Fibroblast of skin of left quadriceps (primary cell): ENCODE measurements at places on chromosomes 2 and 18.

DNA sequence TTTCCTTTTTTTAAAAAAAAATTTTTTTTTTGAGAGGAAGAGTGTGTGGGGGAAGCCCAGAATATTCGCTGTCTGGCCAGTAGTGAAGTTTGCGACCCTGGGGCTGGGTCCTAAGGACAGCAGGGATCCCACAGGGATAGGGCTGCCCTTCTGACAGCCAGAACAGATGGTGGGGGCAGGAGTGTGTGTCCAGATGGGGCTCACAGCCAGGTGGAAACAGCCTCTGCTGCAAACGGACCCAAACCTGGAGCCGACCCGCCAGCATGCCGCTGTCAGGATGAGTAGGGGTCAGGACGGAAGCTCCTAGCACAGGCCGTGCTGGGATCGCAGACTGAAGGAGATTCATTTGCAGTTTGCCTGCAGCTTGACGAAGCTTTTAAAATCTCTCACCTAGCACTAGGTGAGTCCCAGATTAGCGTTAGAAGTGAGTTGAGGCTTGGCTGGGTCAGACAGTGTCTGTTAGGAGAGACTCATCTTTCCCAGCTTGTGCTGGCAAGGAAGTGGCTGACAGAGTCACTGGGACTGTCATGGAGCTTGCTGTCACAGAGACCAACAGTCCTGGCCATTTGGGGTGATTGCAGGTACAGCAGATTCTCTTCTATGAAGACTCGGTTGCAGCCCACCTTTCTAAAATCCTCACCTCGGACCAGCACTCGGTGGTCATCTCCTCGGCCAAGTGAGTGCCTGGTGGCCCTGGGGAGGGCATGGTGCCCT lies 93.4 kb downstream of the DGKD start:
- DNase-seq, result no peak

- DNase-seq, result no peak
Measured at GRCh38 chr2:98772536-98772935, 41.6 kb upstream of the MGAT4A start.

GRCh38 chr2:126836761-126837679 lies 61.7 kb upstream of the TEX51 start:
- DNase-seq, result no peak

DNA sequence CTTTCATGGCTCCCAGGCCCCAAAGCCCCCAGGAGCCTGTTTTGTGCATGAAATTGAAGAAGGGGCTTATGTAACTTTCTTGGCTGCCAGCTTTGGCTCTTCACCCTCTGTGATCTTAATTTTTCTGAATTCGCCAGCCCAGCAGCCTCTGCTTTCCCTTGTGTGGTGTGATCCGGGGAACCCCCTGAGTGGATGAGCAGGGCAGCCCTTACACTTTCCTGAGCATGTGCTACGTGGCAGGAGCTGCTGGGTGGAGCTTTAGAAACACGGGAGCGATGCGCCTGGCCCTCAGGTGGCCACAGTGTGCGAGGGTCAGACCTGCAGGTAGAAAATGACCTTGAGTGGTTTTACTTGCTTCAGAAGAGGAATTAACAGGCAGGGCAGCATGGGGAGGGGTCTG lies 76.4 kb upstream of the MCFD2 start:
- no peak for DNase-seq

DNA sequence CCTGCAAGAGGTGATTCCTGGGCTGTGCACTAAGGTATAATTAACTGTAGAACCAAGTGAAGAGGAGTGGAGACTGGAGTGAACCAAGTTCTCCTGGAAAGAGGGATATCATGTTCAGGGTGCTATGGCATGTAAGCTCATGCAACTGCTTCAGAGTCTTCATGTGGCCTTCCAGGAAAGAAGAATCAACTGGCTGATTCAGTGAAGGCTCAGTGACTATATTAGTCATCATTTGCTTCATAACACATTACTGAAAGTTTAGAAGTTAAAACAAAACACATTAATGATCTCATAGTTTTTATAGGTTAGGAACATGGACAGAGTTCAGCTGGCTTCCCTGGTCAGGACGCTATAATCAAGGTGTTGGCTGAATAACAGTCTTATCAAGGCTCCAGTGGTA lies 1200.8 kb upstream of the GYPC start:
- DNase-seq, result no peak

DNA sequence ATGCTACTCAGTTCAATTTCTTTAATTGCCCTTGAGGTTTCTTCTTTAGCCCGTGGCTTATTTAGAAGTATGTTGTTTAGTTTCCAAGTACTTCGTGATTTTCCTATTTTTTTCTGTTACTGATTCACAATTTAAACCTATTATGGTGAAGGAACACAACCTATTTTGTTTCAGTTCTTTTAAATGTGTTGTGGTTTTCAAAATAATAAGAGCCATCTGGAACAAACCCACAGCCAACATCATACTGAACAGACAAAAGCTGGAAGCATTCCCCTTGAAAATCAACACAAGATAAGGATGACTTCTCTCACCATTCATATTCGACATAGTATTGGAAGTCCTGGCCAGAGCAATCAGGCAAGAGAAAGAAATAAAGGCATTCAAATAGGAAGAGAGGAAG lies 155.2 kb downstream of the GALNT1 start:
- DNase-seq, result peak; percentile 33

- DNase-seq, result no peak
Measured at GRCh38 chr2:11410101-11410500, 55.9 kb downstream of the E2F6 start.

DNA sequence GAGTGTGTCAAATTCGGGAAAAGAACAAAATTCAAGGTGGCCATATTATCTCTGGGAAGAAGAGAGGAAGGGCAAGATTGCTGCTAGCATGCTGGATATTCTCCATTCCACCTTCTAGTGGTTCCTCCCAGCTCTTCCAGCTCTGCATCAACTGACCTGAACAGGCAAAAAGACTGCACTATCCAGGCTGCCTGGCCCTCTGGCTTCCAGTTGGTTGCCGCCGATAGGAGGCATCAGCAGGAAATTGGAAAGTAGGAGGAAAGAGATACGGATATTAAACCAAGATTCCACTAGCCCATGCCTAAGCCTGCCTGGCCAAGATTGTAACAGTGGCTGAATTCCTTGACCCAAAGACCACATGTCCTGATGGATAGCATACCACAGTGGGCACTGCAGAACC lies 1.7 kb upstream of the RTTN start:
- no peak for DNase-seq

- DNase-seq, result no peak
Measured at GRCh38 chr2:23347471-23348092, 37.4 kb upstream of the KLHL29 start.

DNA sequence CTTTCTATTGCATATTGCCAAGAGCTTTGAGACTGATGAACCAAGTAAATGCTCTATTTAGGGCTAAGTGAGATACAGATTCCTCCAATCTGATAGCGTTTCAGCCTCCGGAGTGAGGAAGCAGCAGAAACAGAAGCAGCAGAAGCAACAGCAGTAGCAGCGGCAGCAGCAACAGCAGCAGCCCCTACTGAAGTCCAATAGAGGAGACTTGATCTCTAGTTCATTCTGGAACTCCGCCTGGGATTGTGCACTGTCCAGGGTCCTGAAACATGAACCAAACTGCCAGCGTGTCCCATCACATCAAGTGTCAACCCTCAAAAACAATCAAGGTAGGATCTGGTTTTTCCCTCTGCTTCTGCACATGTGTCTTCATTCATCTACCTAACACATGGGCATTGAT lies at the start of gene DPP10:
TSS of gene DPP10 (plus strand) at position 132 of the 400 bp plus-strand sequence.
- DNase-seq, result no peak

GRCh38 chr2:75870651-75871137 lies 160.0 kb upstream of the GCFC2 start:
- DNase-seq, result no peak

- no peak for DNase-seq
Measured at GRCh38 chr2:152627351-152627957, 89.8 kb downstream of the PRPF40A start.

DNA sequence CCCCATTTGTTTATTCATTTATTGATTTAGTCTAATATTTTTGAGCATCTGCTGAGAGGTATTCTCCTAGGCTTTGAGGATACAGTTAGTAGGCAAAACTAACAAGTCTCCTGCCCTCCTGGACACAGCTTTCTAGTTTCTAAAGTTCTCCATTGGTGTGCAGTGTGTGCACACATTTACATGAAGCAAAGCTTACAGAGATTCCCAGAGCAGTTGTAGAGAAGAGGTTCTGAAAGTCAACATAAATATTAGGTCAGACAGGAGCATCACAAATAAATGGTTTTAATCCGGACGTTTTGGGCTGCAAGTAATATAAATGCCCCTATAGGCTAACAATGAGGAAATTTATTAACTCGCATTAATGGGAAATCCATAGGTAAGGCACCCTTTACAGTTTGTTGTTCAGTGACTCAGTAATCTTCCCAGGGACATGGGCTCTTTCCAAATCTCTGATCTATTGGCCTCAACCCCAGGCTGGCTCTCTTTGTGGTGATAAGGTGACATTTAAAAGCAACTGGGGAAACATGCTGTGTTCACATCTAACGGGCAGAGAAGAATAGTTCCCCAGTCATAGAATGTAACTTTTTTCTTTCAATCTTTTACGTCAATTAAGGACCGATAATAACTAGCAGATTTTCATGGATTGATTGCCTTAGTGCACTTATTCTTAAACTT lies 407.2 kb downstream of the PTPRM start:
- DNase-seq, result no peak

DNA sequence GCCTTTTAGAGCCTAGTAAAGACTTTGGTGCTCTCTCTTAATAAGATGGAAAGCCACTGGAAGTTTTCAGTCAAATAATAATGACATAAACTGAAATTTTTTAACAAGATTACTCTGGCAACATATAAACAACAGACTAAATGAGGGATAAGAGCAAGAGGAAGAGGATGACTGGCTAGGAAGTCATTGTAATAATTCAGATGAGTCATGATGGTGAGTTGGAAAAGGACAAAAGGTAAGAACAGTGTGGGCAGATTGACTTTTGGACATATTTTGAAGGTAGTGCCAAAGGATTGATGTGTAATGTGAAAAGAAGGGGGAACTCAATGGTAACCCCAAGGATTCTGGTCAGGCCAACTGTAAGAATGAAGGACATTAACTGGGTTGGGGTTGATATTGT lies 310.3 kb downstream of the NOL4 start:
- DNase-seq, result no peak

DNA sequence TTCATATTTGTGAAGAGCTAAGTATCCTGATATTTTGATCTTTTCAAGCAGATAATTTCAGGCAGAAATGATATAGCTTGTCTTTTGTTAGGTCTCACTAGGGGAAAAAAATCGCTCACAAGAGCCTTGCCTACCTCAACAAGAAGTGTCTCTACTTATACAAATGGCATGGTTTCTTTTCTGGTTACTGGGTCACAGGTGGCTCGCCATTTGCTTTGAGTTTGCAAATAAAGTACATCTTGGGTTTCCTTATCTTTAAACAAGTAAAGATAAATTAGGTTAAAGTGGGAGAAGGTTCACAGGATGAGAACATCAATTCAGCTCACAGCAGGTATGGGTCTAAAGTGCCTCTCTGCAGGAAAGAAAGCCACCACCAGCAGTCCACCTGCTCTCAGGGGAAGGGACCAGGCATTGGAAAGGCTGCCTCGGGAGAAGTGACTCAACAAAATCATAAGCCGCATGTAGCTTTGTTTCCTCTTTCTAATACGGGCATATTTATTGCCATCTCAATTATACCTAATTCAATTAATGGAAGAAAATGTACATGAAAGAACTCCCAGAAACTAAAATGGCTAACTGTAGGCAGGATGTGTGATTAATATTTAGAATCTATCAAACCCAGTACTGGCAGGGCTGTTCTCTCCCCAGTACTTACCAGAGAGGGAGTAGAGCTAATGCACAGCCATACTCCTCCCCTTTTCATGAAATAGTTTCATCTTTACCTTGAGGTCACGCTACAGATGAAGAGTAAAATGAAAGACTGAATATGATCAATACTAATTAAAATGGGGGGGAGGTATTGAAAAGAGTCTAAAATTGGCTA lies 28.3 kb downstream of the CDC42EP3 start:
- DNase-seq, result no peak

GRCh38 chr18:62372156-62372555 lies 47.0 kb downstream of the TNFRSF11A start:
- no peak for DNase-seq

- no peak for DNase-seq
Measured at GRCh38 chr2:609449-609848, 67.8 kb downstream of the TMEM18 start.

GRCh38 chr2:10144771-10145518 lies 22.4 kb downstream of the RRM2 start:
- no peak for DNase-seq

- DNase-seq, result no peak
Measured at GRCh38 chr2:40457366-40457765, 5.5 kb upstream of the SLC8A1 start.

DNA sequence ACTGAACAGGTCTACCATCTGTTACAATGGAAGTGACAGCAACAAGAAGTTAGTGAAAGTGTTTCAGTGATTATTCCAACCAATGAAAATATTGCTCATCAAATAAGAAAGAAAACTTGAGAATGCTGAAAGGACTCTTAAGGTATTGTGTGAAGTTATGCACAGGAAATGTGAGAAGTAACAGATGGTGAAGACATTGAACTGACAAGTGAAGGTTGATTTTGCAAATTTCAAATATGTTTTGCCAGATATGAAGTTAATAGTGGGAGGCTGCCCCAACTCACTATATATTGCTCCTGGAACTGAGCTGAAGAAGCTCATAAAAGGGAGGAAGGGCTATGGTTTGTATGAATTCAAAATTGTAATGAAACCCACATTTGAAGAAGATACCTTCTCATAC lies 97.5 kb downstream of the PHLPP1 start:
- DNase-seq, result no peak

DNA sequence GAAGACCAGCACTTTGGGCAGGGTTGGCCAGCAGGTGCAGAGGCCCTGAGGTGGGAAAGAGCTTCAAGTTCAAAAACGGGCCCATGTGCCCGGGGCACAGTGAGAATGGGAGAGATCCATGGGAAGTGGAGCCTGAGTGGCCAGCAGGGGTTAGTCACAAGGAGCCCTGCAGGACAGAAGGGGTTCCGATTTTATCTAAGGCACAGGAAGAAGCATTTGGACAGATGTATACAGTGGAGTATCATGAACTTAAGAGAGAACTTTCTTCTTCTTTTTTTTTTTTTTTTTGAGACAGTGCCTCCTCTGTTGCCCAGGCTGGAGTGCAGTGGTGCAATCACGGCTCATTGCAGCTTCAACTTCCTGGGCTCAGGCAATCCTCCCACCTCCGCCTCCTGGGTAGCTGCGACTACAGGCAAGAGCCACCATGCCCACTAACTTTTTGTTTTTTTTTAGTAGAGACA lies 24.0 kb downstream of the WIPF1 start:
- DNase-seq, result no peak

DNA sequence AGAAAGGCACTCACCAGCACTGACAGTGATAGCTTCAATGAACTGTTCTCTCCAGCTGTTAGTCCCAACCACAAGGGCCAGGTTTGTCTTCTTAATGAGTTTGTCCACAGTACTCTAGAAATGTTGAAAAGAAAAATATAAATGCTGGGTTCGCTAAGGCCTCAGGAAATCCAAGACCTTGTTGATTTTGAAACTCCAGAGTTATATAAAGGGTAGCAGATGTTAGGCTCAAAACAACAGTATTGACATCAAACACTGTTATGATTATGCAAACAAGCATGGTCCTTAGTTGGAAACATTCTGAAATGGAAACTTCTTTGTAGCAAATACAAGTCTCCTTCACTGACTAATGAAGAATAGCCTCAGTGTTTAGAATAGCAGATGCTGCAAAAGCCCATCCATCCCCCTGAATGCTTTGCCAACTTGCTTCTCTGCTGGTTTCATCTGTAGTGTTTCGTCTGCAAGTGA lies 291.1 kb downstream of the SLC8A1 start:
- no peak for DNase-seq
